ENCODE measurements at places on chromosomes 7 and 10.

GRCh38 chr7:69395061-69395714, 203.1 kb upstream of the AUTS2 start:
- DNase-seq: no peak

GRCh38 chr7:116241291-116241690, 31.0 kb downstream of the TES start:
- DNase-seq: no peak

DNA sequence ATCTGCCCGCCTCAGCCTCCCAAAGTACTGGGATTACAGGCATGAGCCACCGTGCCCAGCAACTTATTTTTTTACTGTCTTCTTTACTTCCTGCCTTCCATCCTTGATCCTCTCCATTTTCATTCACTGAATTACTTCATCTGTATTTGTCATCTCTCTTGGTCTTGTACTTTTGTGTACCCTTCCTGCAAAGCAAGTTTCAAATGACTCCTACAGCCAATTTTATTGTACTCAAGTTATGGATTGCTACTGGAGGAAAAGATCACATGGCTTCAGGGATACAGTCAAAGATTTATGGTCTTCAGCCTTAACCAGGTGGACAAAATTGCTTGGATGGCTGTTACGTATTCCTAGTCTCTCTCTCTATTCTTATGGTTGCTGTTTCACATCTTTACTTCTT, 22.6 kb downstream of the SEPTIN7 start:
- DNase-seq: no peak

GRCh38 chr10:48981310-48981907, 41.8 kb upstream of the LRRC18 start:
- no peak for DNase-seq

DNA sequence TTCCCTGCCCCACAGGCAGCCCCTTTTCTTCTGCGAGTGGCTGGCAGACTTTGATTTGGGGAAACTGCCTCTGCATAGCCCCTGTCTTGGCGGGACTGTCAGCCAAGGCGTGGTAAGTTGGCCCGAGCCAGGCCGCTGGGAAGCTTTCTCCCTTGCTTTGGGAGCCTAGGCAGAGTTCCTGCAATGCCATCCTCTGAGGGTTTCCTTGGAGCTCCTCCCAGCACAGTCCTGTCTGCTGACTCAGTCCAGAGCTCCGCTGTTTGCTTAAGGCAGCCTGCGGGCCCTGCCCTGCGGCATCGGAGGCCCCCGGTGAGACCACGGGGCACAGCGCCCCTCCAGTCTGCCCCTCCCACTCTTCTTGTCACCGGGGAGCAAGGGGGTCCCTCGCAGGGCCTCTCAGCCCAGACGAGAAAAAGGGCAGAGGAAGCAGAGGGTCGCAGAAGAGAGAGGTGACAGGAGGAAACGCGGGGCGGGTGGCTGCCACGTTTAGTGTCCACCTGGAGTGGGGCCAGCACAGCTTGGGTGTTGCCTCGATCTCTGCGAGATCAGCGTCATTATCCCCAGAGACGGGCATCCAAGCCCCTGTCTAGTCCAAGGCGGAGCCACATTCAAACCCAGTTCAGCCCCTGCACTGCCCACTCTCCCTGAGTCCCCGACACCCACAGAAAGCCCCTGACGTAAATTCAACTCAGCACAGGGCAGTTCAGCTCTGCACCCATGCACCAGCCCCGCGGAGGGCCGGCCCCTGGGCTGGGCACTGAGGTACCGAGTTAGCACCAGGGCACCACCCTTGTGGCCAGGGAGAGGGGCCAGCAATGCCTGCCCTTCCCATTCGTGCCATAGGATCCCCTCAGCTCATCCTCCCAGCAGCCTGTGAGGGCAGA, 59.0 kb upstream of the CHST15 start:
- DNase-seq: no peak

DNA sequence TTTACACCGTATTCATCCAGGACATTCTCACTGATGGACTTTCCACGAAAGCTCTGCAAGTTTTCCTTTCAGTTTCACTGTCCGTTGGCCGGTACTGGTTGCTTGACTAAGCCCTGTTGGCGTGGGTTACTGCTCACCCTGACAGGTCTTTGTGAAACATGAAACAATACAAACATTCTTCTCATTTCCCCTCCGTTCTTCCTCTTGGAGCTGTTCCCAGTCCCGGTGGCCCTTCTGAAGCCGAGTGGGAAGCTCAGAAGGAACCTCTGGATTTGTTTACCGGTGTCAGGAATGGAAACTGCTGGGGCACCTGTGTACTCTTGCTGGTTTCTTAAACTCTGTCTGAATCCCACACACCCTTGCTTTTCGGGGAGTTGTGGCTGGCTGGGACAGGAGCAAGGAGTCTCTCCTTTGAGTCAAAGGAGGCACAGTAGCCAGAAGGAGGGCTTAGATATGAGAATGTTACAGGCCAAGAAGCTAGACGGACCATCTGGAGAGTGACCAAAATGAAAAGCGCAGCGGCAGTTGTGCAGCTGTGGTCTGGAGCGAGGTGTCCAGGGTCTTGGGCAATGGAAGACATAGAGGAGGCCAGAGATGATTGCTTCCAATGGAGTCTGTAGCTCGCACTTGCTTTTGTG, 45.7 kb downstream of the LYZL2 start:
- DNase-seq: peak; percentile 25

DNA sequence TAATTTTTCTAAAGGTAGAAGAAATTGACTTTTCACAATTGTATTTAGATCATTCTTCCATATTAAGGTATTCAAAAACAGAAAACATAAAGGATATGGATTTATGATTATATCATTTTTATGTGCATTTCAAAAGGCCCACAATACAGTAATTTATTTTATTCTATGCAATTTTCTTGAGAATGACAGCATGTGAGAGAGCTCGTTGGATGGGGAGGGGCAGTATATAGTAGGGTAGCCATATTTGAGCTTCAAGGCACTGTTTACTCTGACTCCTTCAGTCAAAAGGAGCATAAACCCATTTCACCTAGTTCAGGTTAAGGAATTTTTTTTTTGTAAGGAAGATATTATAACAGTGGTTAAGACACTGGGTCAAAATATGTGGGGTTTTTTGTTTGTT, 140.8 kb upstream of the KAT6B start:
- no peak for DNase-seq

DNA sequence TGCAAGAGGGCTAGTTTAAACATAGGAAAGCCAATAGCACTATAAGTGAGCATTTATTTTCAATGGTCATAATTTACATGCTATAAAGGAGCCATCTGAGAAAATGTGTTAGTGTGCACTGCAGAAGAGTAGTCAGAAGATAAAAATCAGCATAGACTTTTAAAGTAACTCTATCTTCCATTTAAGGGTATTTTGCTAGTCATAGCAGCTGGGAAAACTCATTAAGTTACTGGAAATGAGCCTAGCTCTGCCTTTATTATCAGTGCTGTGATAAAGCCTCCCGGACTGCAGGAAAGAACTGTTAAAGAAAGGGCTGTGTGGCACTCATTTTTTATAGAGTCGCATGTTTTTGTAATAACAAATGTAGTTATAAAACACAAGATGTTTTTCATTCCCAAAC, 825.8 kb upstream of the POM121L12 start:
- DNase-seq: no peak

DNA sequence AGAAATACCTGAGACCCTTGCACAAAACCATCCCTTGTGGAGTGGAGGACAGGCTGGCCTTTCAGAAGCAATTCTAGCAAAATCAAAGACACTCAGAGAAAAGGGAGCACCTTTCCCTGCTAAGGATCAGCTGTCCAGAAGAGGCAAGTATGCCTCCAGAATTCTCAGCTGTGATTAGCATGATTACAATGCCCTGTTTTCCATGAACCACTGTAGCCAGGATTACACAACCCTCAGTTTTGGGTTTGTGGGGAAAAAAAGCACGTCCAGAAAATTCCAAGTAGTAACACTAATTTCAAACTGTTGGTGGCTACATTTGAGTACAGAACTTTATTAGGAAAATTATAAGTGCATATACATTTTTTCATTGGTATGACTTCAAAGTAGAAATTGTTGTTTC, 15.0 kb downstream of the CXCL12 start:
- DNase-seq: no peak

DNA sequence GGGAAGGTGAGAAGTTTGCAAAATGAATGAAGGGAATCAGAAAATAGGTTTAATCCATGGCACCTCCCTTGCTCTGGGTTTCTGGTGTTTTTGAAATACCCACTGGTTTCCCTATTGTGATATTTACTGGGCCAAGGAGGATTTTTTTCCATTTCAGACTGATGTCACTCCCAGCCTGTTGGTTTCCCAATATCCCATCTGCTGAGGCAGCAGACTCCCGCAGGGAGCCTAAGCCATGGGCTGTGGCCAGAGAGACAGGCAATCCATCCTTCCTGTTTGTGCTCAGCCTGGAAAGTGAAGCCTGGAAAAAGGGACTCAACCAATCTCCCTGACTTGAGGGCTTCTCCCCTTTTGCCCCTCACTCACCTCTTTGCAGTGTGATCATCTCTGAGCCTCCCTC, 22.8 kb downstream of the FAM107B start:
- no peak for DNase-seq

DNA sequence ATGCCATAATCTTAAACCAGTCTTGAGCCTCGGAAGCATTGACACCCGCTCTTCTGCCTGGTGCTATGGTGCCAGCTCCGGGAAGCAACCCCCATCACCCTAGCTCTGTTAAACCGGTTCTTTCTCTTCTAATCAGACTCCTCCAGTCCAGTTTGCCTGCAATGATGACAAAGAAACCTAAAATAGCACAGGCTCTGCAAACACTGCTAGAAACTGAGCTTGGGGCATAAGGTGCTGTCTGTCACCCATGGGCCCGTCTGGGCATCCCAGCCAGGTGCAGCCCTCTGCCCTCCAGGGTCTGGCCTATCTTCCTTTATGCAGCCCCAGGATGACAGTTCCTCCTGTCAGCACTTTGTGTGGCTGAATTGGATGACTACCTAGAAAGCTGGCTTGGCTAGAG, 14.2 kb upstream of the CAMK2G start:
- DNase-seq: no peak

DNA sequence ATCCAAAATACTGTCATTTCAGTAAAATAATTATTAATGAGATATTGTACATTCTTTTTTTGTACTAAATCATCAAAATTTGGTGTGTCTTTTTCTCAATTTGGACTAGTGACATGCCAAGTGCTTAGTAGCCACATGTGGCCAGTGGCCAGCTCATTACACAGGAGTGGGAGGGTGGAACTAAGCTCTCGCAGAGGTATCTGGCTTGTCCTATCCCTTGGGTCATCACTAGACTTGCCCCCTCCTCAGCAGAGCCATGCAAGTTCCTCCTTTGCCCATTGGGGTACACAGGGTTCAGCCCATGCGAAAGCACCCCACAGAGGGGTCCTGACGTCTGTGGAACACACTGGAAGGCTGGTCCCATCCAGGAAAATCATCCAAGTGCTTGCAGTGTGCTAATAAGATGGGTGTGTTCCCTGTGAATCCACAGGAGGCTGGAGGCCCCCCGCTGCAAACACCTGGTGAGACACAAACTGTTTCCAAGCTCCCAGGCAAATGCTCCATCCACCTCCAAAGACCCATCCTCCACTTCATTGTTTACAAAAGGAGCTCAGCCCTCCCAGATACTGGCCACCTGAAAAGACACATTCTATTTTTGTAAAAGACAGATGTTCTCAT, 1.3 kb downstream of the ARHGAP22 start:
- no peak for DNase-seq

- no peak for DNase-seq
These were observed 107.1 kb downstream of the DLG5 start for GRCh38 chr10:77819210-77820112.

GRCh38 chr7:3463696-3464095, 162.6 kb downstream of the SDK1 start:
- DNase-seq: no peak

DNA sequence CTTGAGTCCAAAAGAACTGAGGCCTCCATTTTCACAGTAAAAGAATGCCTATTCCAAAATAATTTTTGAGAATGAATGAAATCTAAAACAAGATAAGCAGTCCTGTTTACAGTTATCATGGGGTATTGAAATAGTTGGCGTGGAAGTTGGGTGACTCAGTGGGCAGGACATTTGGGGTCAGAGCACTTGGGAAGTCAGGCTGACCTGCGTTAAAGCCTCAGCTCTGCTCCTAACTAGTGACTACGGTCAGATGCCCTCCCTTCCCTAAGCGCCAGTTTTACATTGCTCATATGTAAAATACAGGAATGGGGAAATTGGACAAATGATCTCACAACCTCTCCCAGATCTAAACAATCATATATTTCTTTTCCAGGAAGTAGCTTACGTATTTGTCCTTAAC, 2.3 kb upstream of the PAPSS2 start:
- no peak for DNase-seq

DNA sequence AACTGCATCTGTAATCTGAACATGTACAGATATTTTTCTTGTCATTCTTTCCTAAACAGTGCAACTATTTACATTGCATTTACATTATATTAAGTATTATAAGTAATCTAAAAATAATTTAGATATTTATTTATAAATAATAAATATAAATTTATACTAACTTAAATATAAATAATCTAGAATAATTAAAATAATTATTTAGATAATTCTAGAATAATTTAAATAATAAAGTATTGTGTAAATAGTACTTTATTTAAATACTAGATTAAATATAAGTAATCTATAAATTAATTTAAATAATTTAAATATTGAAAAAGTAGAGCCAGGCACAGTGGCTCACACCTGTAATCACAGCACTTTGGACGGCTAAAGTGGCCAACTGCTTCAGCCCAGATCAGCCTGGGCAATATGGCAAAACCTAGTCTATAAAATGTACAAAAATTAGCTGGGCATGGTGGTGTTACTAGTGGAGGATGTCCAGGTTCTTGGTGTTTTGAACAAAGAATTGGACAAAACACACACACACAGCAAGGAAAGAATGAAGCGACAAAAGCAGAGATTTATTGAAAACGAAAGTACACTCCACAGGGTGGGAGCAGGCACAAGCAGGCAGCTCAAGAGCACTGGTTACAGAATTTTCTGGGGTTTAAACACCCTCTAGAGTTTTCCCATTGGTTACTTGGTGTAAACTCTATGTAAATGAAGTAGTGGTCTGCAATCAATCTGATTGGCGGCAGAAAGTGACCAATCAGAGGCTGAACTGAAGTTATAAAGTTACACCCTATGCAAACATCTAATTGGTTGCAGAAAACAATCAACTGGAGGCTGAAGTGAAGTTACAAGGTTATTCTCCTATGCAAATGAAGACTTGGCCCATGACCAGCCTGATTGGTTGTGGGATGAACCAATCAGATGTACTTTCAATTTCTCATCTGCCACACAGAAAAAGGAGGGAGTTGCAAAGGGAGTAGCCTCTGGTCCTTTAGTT, 100.2 kb upstream of the SP4 start:
- no peak for DNase-seq

Data from omental fat pad (tissue), 4 donors.